ENCODE measurements at places on chromosomes 6 and 20.

DNA sequence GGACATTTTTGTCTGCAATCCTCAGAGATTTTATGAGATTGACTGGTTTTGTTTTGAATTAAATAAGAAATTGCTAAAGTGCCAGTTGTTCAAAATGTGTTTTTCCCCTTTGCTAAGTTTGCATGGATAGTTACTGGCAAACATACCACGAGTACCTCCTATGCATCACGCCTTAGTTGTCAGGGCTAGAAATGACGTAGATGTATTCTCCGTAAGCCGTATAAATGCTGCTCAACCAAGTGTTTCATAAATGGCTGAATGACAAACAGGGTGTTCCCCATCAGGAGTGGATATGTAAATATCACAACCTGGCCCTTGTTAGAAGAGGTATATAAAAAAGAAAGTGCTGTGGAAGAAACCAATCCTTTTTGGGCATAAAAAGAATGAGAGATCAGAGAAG lies 341.1 kb upstream of the ZFP64 start:
- DNase-seq: no peak

- no peak for DNase-seq
Measured at GRCh38 chr20:45209924-45210323, 3.1 kb downstream of the SEMG1 start.

DNA sequence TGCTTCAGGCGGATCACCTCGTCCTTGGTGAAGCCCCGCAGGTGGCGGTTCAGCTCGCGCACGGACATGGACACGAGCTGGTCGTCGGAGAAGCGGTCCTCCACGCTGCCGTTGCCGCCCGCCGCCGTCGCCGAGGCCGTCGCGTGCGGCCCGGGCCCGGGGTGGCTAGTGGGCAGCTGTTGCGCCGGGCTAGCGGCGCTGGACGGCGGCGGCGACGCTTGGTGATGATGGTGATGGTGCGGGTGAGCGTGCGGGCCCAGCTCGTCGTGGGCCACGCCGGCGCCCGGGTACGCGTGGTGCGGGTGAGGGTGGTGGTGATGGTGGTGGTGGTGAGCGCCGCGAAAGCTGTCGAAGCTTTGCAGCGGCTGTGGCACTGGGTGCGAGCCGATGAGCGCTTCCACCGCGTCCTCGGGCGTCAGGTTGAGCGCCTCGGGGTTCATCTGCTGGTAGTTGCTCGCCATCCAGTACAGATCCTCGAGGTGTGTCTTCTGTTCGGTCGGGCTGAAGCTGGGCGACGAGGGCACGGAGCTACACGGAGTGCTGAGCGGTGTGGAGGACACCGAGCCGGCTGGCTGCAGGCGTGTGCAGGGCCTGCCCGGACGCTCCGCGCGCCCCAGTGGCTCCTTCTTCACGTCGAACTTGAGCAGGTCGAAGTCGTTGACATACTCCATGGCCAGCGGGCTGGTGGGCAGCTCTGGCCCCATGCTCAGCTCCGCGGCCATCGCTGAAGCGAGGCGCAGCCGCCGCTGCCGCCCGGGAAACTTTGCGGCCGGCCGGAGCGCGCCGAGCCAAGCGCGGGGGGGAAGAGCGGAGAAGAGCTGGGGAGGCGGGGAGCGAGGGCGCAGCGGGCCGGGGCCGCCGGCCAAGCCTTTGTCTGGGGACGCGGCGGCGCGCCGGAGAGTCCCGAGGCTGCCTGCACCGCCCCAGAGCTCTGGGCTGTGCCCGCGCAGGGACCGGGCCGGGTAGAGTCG lies 622 bp downstream of the MAFB start:
- DNase-seq: no peak

DNA sequence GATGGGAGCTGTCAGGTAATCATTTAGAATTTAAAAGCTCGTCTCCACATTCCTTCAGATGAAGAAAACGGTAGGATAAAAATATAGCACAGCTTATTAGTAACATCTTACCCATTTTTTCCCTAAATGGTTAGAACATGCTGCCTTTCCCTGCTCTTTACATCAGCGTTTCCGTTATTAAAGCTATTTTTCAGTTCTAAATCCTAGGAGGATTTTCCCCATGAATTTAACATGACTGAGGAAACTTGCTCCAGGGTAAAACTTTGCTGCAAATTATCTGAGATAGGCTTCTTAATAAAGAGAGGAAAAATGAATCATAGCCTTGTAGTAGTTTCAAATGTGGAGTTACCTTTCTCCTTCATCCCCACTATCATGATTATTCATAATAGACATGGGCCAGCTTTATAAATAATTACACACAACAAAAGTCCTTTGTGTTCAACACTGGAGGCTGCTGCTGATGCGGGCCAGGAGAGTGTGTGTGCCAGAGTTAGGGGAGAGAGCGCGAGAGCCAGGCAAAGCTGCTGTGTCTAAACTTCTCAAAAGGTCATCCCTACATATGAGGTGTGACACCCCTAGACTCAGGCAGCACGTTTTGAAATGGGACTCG lies 24.4 kb downstream of the MYLIP start:
- no peak for DNase-seq

DNA sequence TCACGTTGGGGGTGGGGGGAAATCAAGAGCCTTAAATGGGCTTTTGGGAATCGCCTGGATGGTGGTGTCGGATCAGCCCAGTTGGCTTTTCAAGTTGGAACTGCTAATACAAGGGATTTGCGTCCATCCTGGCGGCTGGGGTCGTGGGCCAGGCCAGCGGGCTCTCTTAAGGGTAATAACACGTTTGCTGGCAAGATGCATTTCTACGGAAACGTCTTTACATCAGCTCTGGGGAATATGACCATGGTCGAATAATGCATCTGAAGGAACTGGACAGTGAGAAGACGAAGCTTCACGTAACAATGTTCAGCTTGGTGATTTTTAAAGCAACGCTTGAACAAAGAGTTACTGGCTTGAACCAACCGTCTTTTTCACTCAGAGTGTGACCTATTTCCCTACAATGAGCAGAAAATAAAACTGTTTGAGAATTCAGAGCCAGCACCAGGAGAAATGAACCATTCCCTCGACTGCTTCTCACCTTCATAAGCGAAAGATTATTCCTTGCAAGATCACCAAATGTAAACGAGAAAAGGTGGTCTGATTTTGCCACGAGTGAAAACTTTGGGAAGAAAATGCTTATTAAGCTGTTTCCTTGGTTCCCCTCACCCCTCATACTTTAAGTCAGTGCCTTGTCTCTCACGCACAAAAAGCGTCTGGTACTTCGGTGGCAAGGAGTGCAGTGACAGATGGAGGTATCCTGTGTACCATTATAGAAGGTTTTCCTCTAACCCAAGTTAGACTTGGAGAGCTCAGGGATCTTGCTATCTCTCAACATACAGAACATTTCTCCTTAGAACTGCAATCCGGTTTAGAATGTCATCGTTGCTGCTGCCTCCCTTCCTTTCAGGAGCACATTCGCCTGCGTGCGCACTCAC lies 1.4 kb upstream of the MARCKS start:
- no peak for DNase-seq

GRCh38 chr6:117505311-117505710 lies 22.8 kb downstream of the DCBLD1 start:
- no peak for DNase-seq

GRCh38 chr6:90780778-90781177 lies 193.9 kb upstream of the MAP3K7 start:
- no peak for DNase-seq

DNA sequence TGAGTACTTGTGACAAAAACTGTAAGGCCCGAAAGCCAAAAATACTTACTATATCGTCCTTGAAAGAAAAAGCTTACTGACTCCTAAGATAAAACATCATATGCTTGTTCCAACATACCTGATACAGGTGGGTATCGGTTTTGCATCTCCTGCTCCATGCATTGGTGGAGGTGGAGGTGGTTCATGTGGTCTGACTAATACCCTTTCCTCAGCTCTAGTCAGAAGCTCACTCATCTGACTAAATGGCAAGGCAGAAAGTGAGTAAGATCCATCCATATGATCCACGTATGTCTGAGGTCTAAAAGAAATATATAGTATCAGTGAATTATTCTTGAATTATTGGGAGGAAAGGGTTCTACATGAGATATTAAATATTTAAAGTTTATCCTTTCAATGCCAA lies 76.2 kb downstream of the WASF1 start:
- no peak for DNase-seq

DNA sequence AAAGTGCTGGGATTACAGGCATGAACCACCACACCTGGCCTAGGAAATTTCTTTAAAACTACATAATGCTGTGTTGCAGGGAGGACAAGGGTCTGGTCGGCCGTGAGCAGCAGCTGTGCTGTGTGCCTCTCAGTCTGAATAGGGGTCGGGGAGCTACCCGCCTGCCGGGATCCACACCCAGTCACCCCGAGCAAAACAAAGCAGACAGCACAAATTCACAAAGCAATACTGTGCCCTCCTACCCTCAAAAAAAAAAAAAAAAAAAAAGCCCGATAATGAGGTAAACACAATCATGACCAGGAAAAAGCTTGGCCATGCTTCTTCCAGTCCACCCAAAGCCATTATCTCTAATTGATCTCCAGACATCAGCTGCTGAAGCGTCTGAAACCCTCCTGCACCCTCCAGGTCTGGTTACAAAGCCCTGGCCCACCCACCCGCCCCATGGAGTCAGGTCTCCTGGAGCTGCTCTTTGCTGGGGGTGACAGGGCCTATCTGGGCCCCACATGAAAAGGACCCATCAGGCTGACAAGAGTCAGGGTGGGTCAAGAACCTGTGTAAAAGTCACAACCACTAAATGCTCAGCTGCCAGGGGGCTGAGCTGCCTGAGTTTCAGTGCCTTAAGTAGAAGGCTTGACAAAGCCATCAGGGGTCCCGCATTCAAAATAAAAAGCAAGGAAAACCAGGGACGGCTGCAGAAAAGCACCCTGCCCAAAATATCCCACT lies 88.2 kb downstream of the NOL4L start:
- no peak for DNase-seq

GRCh38 chr6:114354482-114354881 lies 11.7 kb upstream of the HS3ST5 start:
- no peak for DNase-seq

GRCh38 chr6:85772641-85773040 lies 130.0 kb upstream of the SYNCRIP start:
- DNase-seq: no peak

DNA sequence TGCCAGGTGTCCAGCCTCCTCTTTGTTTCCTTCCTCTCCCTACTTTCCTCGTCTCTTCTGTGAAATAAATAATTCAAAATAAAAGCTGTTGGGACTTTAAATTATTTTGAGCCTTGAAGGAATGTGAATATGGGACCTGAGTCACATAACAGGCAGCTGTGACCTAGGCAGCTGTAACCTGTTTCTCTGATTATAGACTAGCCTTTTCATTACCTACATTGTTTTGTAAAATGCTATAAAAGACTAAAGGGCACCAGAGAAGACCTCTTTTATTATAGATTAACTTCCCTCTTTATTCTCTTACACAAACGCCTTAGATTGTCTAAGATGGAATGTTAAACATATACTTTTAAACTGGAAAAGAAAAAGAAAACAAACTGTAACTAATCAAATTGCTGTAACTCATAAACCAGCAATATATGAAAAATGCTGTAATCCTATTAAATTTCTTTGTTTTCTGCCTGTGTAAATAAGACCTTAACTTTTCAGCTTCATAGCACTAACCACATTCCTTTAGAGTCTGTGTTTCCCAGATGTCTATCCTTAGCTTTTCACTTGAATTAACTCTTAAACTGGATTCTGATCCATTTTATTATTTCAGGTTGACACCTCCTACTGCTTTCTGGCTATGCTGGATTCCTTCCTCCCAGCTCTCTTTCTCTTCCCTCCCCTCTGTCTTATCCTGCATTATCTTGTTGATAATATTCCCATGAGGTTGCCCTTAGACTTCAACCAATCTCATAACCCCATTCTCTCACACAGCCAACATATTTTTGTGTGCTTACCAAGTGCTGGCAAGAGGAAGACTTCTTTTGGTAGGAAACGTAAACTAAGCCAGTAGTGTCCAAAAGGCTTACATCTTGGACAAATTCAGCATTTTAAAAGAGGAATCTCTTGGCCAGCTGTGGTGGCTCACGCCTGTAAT lies 69.2 kb downstream of the TPD52L1 start:
- no peak for DNase-seq

DNA sequence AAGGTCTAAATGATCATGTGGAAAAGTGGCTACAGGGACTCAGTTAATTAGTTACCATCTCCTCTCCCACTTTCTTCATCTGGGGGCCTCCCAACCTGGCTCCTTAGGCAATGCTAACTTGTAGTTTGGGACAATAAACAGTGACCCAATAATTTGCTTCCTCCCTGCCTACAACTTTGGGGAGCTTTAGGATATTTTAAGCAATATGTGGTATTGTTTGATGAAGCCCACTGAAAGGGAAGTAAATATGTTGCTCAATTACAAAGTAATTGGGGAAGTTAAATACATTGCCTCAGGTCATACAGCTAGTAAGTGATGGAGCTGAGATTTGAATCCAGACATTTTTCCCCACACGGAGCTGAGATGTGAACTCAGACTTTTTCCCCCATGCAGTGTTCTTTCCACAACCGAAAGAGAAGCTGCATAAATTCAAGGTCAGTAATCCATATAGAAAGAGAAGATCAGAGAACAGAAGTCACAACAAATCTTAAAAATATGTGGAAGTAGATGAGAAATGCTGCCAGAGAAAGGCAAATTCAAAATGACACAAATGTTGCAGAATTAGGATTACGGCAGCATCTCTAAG lies 26.6 kb downstream of the ZHX3 start:
- DNase-seq: no peak

GRCh38 chr6:1770435-1770843 lies 160.7 kb downstream of the FOXC1 start:
- DNase-seq: no peak

DNA sequence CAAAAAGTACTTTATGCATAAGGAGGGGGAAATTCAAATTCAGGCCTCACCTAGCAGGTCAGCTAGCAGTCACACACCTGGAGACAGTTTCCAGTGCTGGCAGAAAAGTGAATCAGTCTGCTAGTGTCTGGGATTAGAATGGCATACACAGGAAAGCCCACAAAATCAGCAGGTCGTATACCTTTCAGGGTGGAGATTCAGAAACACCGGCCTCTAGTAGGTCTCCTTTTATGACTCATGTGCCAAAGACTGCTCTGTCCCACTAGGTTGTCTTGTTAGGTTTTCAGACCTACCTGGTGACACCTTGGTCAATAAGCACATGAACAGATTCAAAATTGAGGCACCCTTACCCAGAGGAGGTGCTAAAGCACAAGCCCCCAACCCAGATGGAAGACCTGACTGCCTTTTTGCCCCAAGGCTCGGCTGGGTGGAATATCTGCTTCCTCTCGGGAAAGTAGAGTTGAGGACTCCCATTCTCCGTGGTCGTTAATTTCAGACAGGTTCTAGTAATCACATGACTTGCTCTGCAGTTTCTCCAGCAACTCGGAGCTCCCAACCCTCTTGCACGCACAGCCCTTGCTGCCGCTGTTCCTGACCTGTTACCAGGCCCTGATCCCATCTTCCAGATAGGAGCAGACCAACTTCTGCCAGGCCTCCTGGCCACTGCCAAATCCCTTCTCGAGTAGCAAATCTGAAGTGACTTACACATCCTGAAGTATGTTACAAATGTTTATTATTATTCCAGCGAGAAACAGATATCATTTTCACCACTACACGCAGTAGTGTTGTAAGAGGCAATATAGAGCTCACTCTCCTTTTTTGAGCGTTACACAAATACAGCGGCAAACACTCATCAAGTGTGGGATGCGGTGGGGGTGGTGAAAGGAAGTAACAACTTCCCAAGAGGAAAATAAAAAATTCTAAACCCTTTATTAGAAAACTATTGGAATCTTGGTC lies 46.6 kb downstream of the AGPAT4 start:
- DNase-seq: no peak

- no peak for DNase-seq
Measured at GRCh38 chr6:167689278-167689677, 137.4 kb upstream of the AFDN start.

- DNase-seq: no peak
Measured at GRCh38 chr20:43442282-43442880, 15.3 kb upstream of the SRSF6 start.

Measured in stimulated activated CD8-positive, alpha-beta memory T cell treated with anti-CD3 and anti-CD28 coated beads, Interleukin-2, amount 100 ng/mL, for 1 hour (primary cell).